ENCODE measurements at places on chromosomes 6 and 20.
A peak's percentile ranks its signal among the peaks of the same experiment; 100 is the strongest.

DNA sequence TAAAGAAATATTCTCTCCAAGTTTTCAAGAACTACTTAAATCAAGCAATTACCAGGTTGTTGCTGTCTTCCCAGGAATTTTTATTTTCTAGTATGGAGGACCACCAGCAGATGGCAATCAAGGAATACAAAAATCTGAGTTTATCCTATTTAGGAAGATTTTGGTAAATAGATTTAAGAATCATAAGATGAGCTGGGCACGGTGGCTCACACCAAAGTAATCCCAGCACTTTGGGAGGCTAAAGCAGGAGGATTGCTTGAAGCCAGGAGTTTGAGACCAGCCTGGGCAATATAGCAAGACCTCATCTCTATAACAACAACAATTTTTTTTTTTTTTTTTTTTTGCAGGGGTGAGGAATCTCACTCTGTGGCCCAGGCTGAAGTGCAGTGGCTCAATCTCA lies 19.3 kb upstream of the SEC63 start:
- DNase-seq: no peak

- peak; percentile 63 for DNase-seq
Measured at GRCh38 chr6:2875359-2876191, 27.5 kb downstream of the SERPINB9 start.

GRCh38 chr6:48765352-48765961 lies 654.5 kb upstream of the PTCHD4 start:
- DNase-seq: no peak

DNA sequence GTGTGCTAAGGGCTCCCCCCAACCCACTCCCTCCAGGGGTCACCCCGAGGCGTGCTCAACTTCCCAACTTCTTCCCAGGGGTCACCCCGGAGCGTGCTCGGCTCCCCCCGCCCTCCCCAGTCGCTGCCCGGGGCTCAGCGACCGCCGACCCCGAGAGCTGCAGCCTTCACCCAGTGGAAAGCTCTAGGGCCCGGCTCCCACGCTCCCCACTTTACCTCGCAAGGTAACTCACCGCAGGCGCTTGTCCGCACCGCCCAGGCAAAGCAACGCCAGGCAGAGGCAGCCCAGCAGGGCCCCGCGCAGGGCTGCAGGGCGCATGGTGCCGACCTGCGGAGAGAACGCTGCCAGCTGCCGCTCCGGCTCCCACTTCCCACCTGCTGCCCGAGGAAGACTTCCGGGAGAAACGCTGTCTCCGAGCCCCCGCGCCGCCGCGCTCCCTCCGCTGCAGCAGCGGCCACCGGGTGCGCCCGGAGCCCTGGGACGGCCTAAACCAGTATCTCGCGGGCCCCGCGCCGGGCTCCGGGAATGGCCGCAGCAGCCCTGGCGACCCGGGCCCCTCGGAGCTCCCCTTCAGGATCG lies 396 bp downstream of the RNASET2 start:
- DNase-seq: peak; percentile 22

DNA sequence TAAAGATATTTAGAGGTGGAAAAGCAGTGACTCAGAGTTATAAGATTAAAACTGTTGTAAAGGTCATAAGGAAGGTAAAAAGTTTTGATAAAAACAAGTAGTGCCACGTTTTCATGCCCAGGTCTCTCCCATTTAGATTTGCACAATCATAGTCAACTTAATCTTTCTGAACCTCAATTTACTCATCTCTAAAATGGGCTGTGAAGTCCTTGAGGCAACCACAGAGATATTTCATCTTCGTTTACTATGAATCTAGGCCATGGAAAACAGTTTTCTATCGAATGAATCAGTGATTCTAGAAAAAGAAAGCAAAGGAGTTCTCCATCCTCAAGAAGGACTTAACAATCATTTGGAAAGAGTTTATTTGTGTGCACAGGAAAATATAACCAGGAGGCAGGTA lies 190.2 kb downstream of the EDN1 start:
- no peak for DNase-seq

- no peak for DNase-seq
Measured at GRCh38 chr6:125533710-125534397, 215.6 kb upstream of the HEY2 start.

- no peak for DNase-seq
Measured at GRCh38 chr20:20680991-20681508, 31.4 kb downstream of the RALGAPA2 start.

DNA sequence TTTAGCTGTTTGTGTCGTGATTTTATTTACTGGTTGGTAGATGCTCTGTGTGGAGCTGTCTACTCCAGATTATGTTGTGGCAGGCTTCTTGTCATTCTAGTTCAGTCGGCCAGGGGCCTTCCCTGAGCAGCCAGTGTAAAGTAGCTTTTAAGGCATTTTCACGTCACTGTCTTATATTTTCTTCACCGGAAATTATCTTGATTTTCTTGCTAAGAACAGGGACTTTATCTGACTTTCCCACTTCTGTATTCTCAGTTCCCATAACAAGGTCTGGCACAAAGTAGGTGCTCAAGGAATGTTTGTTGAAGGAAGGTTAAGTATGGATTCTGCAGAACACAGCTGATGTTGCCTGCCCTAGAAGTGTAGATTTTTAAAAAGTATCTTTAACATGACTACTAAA lies 868 bp downstream of the LTV1 start:
- DNase-seq: no peak

- peak; percentile 40 for DNase-seq
Measured at GRCh38 chr6:474453-475185, 83.1 kb downstream of the IRF4 start.

GRCh38 chr6:75546381-75546780 lies 52.8 kb upstream of the FILIP1 start:
- no peak for DNase-seq

GRCh38 chr20:1616858-1617434 lies 2.9 kb downstream of the SIRPB1 start:
- no peak for DNase-seq

GRCh38 chr20:24736131-24736843 lies 212.8 kb upstream of the CST7 start:
- DNase-seq: no peak

- no peak for DNase-seq
Measured at GRCh38 chr6:155417454-155417853, 38.2 kb downstream of the NOX3 start.

- no peak for DNase-seq
Measured at GRCh38 chr20:40286975-40287531, 402.0 kb downstream of the MAFB start.

DNA sequence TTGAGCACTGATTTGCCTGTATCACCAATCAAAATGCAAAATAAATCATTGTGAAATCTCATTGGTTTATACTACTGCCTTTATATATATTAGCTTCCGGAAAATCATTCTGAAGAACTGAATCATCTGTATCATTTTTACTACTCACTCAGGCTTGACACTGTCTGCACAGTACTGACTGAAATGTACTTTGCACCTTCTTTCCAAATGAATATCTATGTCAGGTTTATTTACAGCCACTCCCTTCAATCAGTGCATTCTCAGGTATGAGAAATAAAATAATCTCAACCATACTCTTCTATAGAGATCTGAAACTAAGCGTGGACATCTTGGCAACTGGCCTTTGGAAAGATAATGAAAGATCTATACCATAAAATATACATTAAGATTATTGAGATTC lies 2.7 kb downstream of the KHDRBS2 start:
- DNase-seq: no peak

- peak; percentile 47 for DNase-seq
Measured at GRCh38 chr6:106973018-106973835, 1.3 kb downstream of the CD24 start.

GRCh38 chr6:11978169-11978987 lies 33.7 kb upstream of the HIVEP1 start:
- no peak for DNase-seq

GRCh38 chr6:31158863-31159855 lies 770 bp downstream of the TCF19 start:
- no peak for DNase-seq

GRCh38 chr20:9485614-9486340 lies 28.6 kb upstream of the LAMP5 start:
- no peak for DNase-seq

GRCh38 chr6:13383328-13384163 lies 55.2 kb upstream of the TBC1D7 start:
- DNase-seq: no peak

GRCh38 chr6:137494988-137495702 lies 951 bp upstream of the OLIG3 start:
- DNase-seq: no peak

GRCh38 chr20:49713753-49714712 lies at the start of gene B4GALT5:
TSS of gene B4GALT5 (minus strand) at chr20:49713878. CDS start at chr20:49713690, 188 bp downstream.
- DNase-seq: peak; percentile 81

GRCh38 chr6:143807103-143807772 lies 35.9 kb upstream of the LTV1 start:
- no peak for DNase-seq

DNA sequence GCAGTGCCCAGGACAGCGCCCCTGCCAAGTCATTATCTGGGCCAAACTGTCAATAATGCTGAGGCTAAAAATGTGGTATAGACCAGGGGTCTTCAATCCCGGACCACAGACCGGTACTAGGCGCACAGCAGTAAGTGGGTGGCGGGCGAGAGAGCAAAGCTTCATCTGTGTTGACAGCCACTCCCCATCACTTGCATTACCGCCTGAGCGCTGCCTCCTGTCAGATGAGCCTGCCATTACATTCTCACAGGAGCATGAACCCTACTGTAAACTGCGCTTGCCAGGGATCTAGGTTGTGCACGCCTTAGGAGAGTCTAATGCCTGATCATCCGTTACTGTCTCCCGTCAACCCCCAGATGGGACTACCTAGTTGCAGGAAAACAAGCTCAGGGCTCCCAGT lies 91.0 kb downstream of the NFATC2 start:
- no peak for DNase-seq

DNA sequence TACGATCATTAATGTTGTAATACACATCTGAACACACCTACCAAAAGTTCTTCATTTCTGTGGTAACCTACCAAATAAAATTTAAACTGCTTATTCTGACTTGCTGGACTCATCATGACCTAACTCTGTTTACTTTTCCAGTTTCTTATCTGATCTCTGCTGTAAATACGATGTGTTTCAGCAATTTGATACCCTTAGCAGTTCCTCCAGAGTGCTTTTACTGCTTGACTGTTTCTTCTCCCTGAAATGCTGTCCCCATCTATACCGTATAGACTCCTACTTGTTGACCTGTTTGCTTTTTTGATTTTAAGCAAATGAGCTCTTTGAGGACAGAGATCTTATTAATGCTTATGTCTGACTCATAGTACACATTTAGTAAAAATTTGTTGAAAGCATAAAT lies 119.5 kb downstream of the SCAF8 start:
- no peak for DNase-seq

DNA sequence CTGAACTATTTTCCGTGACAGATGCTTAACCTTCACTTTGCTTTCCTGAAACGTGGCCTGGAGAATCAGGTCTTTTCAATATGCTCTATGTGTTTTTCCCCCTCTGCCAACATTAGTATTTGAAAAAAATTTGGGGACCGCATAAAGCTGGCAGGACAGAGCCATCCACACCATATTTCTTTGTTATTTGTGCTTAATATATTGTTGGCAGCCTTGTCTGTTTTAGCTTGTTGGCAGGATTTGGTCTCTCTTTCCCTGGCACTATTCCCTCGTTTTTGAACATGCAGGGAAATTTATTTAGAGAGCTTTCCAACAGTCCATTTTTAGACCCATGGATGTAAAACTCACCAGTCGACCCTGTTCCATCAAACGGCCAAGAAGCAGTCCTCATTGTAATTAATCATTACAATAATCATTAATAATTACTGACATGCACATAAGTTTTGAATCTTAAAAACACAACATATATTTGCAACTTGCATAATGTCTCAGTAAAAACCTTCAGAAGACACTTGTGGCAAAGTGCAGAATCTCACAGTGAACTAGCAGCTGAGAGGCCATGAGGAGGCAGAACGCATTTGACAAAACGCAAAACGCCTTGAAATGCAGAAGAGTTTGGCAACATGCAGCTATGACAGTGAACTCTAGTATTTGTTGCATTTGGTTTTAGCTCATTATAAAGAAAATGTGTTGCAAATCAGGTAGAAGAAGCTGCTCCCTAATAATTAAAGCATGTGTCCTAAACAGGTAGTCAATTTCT lies 514.2 kb downstream of the C6orf118 start:
- DNase-seq: no peak

- no peak for DNase-seq
Measured at GRCh38 chr20:7248281-7249201, 481.1 kb downstream of the BMP2 start.

- DNase-seq: no peak
Measured at GRCh38 chr6:27605401-27606342, 132.8 kb upstream of the ZNF184 start.

DNA sequence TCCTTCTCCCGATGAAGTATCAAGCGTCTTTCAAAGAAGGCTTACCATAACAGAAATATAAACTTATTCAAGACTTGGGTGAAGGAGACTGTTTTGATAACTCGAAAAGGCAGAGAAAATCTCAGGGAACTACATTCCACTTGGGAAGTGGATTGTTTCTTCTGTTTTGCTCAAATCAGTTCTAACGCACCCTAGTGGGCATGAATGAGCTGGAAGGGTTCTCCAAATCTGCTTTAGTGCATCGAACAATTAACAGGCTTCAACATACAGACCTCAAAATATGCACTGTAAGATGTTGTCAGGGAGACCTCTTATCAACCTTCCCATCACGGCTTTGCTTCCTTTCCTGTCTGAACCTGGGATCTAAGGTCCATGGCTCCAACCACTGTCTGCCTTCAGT lies 392.5 kb downstream of the CD83 start:
- DNase-seq: no peak

DNA sequence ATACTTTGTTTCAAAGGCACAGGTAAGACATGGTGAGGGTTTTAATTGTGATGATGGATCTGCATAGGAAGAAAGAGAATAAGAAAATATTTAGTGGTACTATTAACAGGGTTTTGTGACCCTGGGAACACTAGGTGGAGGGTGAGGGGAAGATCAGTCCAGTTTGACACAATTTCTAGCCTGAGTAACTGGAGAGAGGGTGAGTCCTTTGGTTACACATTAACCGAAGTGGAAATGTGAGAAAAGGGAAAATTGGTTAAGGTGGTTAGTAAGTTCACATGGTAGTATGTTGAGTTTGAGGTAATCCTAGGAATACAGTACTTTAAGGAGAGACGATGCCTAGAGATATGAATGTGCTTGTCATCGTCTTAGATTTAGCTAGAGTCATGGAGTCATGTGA lies 54.8 kb upstream of the POU3F2 start:
- no peak for DNase-seq

- no peak for DNase-seq
Measured at GRCh38 chr6:155066361-155066760, 71.2 kb downstream of the TIAM2 start.

- no peak for DNase-seq
Measured at GRCh38 chr6:79466207-79466834, 70.9 kb downstream of the LCA5 start.

DNA sequence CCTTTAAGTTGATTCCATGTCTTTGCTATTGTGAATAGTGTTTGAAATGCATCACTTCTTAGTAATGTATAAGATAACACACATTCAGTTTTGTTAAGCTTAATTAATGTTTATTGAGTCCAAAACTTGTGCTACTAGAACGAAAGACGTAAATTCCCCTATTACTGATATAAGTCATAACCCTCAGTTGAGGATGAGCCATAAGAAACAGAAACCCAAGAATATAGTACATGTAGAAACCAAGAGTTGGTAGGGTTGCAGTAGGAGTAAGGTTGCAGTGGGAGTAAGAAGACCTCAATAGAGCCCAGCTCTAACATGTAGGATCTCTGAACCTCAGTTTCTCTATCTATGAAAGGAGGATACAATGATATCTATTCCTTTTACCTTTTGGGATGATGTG lies 19.3 kb downstream of the CITED2 start:
- DNase-seq: no peak
